ENCODE measurements at places on chromosomes 11 and 22.

GRCh38 chr11:73950869-73951710 lies at the start of gene DNAJB13:
Gene DNAJB13 (plus strand): TSS chr11:73951026. CDS start chr11:73951070, 44 bp downstream.
- no peak for DNase-seq

DNA sequence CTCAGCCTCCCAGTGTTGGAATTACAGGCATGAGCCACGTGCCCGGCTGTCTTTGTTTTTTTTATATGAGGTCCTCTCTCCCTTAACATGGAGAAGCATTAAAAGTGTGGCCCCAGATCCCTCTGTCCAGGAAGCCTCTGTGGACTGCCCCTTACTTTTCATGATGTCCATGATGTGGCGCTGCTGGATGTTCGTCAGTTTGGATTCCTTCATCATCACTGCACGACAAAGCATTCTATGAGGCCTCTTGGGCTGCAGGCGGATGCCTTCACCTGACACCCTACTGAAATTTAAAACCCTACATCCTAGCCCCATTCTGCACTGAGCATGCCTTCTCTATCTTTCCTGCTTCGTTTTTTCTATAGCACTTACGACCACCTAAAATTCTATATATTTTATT lies 2.1 kb downstream of the C22orf23 start:
- DNase-seq: no peak

DNA sequence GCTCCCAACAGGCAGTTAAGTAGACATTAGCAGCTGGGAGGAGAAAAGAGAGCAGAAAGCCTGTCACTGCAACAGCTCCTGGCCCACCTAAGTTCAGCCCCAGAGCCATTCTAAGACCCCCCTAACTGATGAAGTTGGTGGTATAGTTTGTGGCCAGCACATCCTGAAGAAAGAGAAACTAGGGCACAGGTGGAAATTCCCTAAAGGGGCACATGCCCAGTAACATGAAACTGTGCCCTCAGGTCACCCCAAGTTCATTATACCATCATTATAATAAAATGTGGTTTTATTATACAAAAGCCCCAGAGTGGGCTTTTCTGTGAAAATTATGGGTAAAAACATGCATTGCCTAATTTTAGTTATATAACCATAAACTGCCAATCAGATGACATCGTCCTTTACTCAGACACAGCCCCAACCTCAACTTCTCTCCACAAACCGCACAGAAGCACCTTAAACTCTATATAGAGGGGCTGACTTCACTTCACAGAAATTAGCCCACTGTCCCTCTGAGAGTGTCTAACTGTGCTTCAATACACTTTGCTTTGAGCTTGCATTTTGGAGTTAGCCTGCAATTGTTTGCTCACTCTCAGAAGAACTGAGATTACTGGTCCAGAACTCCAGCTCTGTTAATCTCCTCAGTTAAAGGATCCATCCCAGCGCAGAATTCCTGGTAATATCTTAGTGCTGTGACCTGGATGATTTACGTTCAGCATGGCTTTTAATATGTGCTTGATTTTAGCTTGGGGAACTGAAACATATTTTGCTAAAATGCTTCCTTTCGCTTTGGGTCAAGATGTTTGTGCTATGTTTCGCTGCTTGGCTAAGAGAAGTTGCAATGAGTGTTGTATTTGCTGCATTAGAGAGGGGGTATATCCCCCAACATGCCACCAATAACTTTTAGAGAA lies 1.8 kb upstream of the APOL3 start:
- DNase-seq: no peak

DNA sequence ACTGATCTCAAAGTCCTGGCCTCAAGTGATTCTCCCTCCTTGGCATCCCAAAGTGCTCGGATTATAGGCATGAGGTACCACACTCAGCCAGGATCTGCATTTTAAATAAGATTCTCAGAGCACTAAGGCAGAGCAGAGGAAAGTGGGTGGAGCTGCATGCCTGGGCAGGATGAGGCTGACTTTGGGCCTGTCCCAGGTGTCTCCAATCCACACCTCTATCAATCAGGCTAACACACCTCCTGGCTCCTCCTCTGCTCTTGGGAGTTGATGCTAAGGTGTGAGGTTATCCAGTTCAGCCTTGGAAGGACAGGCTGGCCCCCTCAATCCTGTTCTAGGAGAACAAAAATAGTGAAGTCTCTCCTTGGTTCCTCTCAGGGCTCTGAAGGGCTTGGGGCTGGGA lies 30.2 kb upstream of the P2RY2 start:
- DNase-seq: no peak

- no peak for DNase-seq
Measured at GRCh38 chr11:7031471-7031871, 11.2 kb downstream of the NLRP14 start.

DNA sequence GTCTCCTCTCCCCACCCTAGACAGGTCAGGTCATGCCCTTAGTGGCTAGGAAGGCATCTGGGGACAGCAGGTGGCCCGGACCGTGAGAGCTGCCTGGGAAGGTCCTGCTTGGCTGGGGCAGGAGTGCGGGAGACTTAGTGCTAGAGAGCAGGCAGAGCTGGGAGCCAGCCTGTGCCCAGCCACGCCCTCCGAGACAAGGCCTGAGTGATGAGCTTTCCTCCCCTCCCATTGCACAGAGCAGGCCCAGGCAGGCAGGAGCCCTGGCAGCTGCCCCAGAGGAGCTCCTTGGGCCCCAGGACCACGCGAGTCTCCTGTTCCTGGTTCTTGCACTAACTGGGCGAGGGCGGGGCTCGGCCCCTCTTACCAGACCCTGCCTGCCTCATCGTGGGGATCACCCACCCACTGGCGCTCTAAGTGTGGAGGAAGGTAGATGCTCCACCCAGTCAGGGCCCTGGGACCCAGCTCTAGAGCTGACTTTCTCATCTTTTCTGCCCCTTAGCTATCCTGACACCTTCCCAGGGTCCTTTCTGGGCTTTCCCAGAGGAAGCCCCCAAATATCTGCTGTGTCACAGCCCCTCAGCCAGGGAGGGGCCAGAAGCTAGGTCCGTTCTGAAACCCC lies 44.9 kb downstream of the MACROD1 start:
- DNase-seq: no peak

DNA sequence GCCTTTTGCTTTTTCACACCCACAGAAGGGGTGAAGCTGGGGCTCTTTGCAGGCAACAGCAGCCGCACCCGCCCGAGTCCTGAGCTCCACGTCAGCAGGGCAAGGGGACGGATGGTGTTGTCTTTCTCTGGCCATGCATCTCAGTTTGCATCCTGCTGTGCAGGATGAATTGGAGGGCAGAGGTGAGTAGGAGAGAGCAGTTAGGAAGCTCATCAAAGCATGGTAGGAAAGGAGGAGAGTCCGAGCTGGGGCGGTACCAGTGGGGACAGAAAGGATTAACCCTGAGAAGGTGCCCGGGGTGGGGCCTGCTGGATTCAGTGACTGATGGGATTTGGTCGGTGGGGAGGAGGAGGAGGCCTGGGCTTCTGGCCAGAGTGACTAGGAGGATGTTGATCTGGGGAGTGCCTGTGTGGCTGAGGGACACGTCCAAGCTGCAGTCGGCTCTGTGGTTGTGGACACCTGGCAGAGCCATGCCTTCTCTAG lies 14.6 kb downstream of the FAM83F start:
- no peak for DNase-seq

DNA sequence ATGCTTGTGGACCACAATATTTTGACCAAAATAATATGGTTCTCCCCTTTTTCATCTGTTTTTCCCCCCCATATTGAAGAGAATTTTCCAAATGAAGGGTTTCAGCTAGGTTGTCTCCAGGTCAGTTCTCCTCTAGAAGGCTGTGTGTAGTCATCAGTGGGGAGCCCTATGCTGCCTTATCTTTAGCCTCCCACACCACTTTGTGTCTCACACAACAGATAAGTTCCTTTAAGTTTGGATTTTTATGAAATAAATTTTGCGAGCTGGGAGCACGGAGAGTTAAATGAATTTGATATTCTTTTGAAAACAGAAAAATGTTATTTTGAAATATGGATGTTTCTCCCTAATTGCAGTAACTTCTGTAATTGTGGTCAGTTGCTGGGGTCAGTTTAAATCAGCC lies 28.9 kb downstream of the PAX6 start:
- no peak for DNase-seq

DNA sequence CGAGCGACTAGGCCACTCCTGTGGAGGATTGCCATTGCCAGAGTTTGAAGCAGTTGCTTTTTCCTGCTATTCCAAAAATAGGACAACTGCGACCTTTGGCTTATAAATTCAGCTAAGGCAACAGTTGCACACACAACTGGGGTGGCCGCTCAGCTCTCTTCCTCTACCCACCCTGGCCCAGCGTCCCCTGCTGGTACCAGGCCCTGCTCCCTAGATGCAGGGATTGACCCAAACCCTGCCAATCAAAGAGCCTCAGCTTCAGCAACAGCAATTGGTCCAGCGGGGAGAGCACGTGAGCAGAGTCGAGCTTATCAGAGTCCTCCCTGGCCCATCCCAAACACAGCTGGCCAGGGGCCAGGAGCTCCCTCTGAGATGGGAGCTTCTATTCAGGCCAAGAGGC lies 22.0 kb upstream of the CABP2 start:
- no peak for DNase-seq

DNA sequence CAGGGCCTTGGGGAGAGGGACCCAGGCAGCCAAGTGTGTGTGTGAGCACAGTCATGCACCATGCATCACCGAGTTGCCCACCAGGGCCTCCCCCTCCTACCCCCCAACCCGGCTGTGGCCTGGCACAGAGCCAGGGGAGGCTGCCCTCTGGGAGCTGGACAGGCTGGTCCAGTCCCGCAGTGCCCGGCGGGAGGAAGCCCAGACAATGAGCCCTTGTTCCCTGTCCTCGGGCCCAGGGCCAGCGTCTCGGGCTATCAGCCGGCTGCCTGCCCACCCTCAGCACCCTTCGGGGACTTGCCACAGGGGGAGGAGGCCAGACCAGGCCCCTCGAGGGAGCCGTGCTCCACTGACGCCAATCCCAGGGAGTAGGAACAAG lies 4.5 kb downstream of the LRRC75B start:
- DNase-seq: no peak

GRCh38 chr11:92129811-92130210 lies 94.8 kb upstream of the FAT3 start:
- DNase-seq: no peak

DNA sequence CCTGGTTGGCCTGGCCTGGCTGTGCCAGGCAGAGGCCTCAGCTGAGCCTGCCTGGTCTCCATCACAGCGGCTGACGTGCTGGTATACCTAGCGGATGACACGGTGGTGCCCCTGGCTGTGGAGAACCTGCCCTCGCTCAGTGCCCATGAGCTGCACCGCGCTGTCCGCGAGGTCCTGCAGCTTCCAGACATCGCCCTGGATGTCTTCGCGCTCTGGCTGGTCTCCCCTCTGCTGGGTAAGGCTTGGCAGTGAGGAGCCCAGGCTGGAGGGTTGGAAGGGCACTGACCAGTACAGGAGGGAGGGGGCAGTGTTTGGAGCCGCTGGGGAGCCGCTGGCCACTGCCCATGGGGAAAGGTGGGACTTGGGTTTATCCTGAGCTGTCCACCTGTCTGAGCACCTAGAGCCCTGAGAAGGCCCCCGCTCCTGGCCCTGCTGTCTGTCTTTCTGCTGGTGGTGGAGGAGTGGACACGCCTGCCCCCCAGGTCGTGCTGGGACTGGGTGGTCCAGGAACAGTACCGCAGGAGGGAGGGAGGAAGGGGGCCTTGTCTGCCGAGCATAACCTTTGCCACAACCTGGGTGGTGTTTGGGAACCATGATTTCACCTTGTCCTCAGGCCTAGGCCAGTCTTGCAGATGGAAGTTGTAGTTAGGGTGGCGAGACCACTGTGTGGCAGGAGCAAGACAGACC lies 3.0 kb downstream of the FRMD8 start:
- no peak for DNase-seq

DNA sequence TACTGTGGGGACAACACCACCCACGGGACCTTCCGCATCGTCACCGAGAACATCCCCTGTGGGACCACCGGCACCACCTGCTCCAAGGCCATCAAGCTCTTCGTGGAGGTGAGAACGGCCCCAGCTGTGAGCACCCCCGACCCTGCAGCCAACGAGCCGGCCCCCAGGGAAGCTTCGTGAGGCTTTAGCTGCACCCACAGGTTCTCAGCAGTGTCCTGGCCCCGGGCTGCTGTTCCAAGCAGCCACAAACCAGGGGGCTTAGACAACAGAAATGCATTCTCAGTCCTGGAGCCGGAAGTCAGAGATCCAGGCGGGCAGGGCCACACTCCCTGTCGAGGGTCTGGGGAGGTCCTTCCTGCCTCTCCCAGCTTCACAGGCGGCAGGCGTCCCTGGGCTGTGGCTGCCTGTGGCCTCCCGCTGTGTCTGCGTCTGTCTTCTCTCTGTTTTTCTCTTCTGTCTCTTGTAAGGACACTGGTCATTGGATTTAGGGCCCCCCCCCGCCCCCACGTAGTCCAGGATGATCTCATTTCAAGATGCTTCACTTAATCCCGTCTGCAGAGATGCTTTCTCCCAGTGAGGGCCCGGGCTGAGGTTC lies 12.5 kb downstream of the MUC5B start:
- no peak for DNase-seq

GRCh38 chr11:71146846-71147245 lies 105.5 kb downstream of the SHANK2 start:
- DNase-seq: no peak

DNA sequence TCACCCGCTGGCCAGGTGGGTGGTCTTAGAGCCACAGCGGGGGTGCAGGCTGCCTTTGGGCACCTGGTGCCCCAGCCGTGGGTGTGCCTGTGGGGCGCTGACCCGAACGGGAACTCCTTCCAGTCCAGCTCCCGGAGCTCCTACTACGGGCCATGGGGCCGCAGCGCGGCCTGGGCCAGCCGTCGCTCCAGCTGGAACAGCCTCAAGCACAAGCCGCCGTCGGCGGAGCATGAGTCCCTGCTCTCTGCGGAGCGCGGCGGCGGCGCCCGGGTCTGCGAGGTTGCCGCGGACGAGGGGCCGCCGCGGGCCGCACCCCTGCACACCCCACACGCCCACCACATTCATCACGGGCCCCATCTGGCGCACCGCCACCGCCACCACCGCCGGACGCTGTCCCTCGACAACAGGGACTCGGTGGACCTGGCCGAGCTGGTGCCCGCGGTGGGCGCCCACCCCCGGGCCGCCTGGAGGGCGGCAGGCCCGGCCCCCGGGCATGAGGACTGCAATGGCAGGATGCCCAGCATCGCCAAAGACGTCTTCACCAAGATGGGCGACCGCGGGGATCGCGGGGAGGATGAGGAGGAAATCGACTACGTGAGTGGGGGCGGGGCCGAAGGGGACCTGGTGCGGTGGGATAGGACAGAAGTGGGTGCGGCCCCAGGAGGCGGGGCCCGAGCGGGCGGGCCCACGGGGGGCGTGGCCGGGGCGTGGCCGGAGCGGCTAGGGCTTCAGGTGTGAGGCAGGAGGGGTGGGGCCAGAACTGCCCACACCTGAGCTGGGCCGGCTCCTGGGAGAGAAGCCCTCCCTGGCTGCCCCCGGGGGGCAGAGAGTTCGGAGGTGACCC lies 91.5 kb downstream of the CACNA1I start:
- peak; percentile 61 for DNase-seq

GRCh38 chr11:10991393-10991792 lies 133.5 kb upstream of the ZBED5 start:
- DNase-seq: no peak

- no peak for DNase-seq
Measured at GRCh38 chr11:111310088-111310487, 11.7 kb downstream of the POU2AF3 start.

GRCh38 chr11:94909371-94909820 lies 64.0 kb downstream of the CWC15 start:
- DNase-seq: no peak

GRCh38 chr22:33361581-33361980 lies 303.4 kb upstream of the SYN3 start:
- no peak for DNase-seq

Data from stimulated activated CD4-positive, alpha-beta T cell treated with anti-CD3 and anti-CD28 coated beads, Interleukin-15, amount 100 ng/mL, for 1 hour (primary cell).